ENCODE measurements at places on chromosomes 5 and 9.

GRCh38 chr5:154753792-154754191, 1.4 kb upstream of the LARP1 start:
- ATAC-seq = no peak

GRCh38 chr5:150624334-150625163, 15.9 kb upstream of the SYNPO start:
- ATAC-seq = peak; percentile 11

DNA sequence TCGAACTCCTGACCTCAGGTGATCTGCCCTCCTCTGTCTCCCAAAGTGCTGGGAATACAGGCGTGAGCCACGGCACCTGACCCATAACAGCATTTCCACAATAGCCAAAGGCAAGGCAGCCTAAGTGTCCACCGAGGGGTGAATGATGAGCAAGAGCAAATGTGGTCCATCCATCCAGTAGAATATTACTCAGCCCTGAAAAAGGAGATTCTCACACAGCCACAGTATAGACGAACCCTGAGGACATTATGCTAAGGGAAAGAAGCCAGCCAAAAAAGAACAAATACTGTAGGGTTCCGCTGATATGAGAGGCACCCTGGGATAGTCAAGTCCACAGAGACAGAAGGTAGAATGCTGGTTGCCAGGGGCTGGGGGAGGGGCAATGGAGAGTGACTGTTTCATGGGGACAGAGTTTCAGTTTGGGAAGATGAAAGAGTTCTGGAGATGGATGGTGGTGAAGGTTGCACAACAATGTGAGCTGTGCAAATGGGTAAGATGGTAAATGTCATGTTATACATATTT, 7.0 kb downstream of the LAMC3 start:
- no peak for ATAC-seq

GRCh38 chr9:105928416-105928815, 234.1 kb downstream of the TMEM38B start:
- no peak for ATAC-seq

DNA sequence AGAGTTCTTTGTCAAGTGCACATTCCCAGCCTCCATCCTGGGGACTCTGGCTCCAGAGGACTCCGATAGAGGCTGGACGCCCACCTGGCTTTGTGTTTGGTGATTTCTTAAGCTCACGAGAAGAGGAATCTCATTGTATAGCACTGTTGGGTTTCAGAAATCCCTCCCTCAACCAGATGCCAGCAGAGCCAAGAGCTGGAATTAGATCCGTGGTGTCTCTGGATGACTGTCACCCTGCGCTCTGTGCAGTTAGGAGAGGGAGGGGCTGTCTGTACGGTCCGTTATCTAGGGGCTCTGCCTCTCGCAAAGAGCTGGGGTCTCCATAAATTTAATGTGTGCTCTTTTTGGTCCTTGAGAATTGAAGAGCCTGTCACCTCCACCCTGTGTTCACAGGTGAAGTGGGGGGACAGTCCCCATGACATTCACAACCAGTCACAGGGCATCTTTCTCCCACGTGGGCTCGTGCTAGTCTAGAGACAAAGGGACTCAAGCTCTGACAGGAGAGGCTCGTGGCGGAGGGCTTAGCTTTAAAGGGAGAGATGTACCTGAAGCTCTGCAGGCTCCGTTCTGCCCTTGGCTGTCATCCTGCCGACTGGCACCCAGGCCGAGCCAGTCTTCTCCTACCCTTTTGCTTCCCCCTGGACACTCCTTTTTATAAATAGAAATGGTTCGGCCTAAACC, 41.4 kb downstream of the FAM78A start:
- ATAC-seq = no peak

DNA sequence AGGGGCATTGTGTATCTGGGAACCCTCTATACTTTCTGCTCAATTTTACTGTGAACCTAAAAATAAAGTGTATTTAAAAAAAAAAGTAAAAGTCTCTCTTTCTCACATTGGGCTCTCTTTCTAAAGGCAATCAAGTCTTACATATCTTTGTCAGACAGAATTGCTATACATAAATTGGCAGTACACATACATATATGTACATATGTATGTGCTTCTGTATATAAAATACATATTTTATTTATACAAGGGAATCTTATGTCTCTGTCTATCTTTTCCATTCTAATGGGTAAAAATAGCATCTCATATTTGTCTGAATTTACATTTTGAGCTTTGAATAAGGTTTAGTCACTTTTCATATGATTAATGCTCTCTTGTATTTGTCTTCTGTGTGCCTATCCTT, 348.8 kb downstream of the SPATA31D1 start:
- no peak for ATAC-seq

- ATAC-seq = no peak
These were observed 80.7 kb downstream of the DRD1 start for GRCh38 chr5:175363300-175363699.

- ATAC-seq = no peak
These were observed 28.4 kb upstream of the IRX4 start for GRCh38 chr5:1910861-1911772.

DNA sequence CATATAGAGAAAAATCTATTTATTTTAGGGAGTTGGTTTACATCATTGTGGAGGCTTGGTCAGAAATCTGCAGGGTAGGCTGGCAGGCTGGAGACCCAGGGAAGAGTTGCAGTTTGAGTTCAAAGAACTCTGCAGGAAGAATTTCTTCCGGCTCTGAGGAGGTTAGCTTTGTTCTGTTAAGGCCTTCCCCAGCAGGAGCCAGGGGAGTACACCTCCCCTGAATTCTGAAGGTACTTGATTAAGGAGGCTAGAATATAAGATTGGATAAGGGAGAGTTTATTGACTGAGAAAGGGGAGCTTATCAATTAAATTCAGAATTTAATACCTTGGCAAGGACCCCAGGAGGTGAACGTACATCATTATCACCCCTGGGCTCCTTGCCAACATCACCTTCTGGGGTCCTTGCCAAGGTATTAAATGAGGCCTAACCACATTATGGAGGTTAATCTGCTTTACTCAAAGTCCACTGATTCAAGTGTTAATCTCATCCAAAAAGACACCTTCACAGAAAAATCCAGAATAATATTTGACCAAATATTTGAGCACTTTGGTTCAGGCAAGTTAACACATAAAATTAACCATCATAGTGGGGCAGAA, 351.7 kb downstream of the CWC27 start:
- ATAC-seq = no peak

- ATAC-seq = peak; percentile 77
These were observed 18.1 kb downstream of the NR6A1 start for GRCh38 chr9:124752967-124753366.

- no peak for ATAC-seq
These were observed 3.2 kb upstream of the HMGCS1 start for GRCh38 chr5:43316421-43316820.

GRCh38 chr5:123124859-123125595, 36.0 kb downstream of the PRDM6 start:
- peak; percentile 47 for ATAC-seq

- ATAC-seq = no peak
These were observed 234.2 kb upstream of the RFX3 start for GRCh38 chr9:3760031-3760430.

DNA sequence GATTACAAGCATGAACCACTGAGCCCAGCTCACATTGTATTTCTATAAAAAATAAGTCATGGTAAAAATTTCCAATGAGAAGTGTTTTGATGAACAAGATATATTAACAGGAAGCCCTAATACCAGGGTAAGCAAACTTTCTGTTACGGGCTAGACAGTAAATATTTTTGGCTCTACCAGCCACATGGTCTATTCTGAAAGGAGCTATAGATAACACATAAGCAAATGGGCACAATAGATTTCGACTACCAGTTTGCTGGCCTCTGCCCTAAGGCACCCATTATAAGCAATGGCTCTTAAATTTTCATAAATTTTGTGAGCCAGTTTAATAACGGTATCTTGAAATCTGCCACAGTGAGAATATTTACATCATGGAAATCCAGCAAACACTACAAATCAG, 8.1 kb downstream of the UBQLN1 start:
- no peak for ATAC-seq
